ENCODE measurements at places on chromosomes 12 and 14. TPM values are rescaled to one million over a fixed set of nuclear protein-coding genes. Genes with fewer than 3 reads are reported as not detected.

DNA sequence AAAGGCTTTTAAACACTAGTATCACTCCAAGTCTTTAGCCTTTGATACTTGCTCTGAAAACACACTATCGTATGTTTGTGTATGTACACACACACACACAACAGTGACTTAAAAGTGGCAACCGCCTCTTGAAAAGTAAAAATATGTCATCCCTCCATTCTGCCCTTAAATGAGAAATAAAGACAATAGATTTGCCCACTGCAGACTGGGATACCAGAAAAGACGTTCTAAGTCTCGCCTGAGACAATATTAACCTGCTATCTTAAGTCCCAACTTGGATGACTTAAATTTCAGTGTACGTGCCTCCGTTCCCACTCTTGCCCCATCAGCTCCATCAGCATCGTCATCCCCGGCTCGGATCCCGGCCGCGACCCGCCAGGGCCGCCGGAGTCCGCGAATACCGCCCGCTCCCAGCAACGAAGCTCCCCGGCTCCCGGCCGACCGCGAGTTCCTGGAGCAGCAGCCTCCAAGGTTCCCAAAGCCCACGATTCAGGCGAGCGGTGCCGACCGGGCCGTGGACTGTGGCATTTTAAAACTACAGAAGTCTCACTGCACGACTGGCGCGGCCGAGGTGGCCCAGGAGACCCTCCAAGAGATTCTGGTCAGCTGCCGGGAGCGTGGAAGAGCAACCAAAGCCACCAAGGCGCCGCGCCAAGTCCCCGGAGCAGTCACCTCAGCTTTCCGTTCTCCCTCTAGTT is 2.8 kb upstream of the ARID2 start:
- H3K4me3 ChIP-seq = peak overlapping the region; percentile 93
- H3K27me3 ChIP-seq = no peaks in the 10 kb centered on the region
- DNase-seq = no peak
- H3K27ac ChIP-seq = peak overlapping the region; percentile 100

GRCh38 chr14:32785585-32785984 is 153.1 kb upstream of the NPAS3 start:
- H3K4me1 ChIP-seq = no peaks in the 10 kb centered on the region
- no peak overlapping the region for H3K4me3 ChIP-seq
- H3K36me3 ChIP-seq = no peaks in the 10 kb centered on the region
- DNase-seq = no peak

OVCH1 gene
- total RNA-seq = not detected

GRCh38 chr14:103562179-103562428 is 353 bp downstream of the BAG5 start:
- peak overlapping the region; percentile 93 for H3K4me3 ChIP-seq
- H3K27me3 ChIP-seq = no peaks in the 10 kb centered on the region
- peaks cover 42% of the 10 kb centered on the region for H3K36me3 ChIP-seq
- peaks cover 72% of the 10 kb centered on the region for H3K4me1 ChIP-seq
- no peak for DNase-seq

- no peak for DNase-seq
- no peaks in the 10 kb centered on the region for H3K4me1 ChIP-seq
- H3K27ac ChIP-seq = no peak overlapping the region
Observed at GRCh38 chr12:24360907-24361306, 411.4 kb upstream of the SOX5 start.

Data from activated CD4-positive, alpha-beta memory T cell treated with anti-CD3 and anti-CD28 coated beads, Interleukin-2, amount 10 ng/mL, durations not matched to agents 7 days and 5 days (primary cell).